ENCODE measurements at places on chromosomes 5 and 9.

DNA sequence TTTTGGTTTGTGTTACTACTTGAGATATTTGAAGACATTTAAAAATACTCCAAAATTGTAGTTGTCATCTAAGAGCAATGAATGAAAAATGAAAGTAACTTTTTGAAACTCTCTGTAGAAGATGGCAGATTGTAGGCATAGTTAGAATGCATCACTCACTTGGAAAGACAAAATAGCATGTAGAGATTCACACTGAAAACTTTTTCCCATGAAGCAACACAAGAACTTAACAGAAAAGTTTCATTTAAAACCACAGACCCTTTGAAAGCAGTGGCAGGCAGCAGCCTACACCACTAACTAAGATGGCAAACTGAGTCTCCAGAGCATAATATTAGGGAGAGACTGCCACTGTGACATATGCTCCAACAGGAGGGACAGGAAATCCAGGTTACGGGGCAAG lies 18.9 kb upstream of the FAM174A start:
- DNase-seq = no peak

- DNase-seq = no peak
Observed at GRCh38 chr5:56167519-56167918, 65.6 kb downstream of the ANKRD55 start.

GRCh38 chr9:106933470-106933869 lies 70.5 kb downstream of the ZNF462 start:
- no peak for DNase-seq

GRCh38 chr5:72108202-72109061 lies 1.2 kb downstream of the MAP1B start:
- no peak for DNase-seq

DNA sequence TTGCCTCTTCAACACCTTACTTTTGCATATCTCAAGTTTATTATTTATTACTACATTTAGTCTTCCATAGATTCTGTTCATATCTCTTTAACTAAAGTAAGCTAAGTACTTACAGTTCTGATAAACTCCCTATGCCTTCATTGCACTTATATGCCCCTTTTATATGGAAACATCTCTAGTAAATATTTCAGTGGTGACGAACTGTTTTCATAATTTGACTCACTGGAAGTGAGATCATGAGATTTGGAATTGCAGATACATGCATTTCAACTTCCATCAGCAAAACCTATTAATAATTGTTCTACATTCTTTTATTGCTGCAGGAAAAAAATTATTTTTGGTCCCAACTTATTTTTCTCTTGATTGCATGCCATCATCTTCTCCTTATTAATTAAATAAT lies 263.5 kb downstream of the CD180 start:
- no peak for DNase-seq

DNA sequence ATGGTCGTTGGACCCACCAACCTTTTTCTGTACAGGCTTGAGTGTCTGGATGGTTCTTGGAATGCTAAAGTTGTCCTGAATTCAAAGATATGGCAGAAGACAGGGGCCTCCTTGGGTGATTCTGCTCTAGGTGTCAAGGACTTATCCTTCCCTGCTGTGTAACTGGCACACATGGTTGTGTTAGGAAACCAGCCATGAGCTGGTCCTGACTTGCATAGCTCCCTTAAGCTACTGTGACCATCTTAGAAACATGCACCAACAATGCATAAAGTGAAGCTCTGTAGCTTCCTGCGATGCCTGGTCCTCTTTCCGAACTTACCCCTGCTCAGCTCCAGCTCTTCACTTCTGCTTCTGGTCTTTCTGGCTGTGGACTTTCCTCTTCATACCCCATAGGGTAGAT lies 224.6 kb downstream of the TLE4 start:
- DNase-seq = no peak

GRCh38 chr9:38337706-38338264 lies 54.7 kb upstream of the ALDH1B1 start:
- no peak for DNase-seq

GRCh38 chr9:61673664-61674381 lies 484.0 kb downstream of the SPATA31A7 start:
- DNase-seq = no peak

DNA sequence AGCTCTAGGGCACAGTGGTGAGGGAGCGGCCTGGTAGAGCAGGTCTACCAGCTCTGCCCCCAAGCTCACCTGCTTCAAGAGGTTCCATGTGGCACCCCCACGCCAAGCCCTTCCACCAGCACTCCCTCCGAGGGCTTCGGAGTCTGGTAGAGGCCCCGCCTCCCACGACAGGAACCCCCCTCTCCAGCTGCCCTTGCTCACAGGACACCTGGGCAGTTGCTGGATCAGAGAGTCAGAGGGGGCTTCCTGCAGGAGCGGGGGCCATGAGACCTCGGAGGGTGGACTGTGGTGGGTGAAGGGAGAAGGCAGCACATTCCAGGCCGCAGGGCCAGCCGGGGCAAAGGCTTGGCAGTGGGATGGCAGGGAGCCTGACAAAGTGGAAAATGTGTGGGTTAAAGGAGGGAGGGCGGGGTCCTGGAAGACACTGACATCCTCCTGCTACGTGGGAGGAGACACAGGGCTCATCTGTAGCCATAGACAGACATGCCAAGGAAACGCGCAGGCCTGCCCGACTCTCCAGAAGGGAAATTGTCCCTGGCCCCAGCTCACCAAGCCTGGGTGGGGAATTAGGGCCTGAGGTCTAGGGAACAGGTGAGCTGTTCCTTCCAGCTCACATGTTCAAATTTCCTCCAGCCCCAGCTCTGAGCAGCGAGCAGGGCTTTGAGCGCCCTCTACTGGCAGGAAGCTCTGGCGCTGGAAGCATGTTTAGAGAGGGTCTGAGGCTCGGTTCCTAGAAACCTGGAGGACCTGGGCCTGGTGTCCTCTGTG lies 74.2 kb downstream of the NTNG2 start:
- peak; percentile 62 for DNase-seq

- DNase-seq = no peak
Observed at GRCh38 chr9:122572456-122572855, 10.7 kb downstream of the OR1L8 start.

- no peak for DNase-seq
Observed at GRCh38 chr9:91162311-91162710, 199.4 kb downstream of the AUH start.

Measured in stimulated activated CD8-positive, alpha-beta memory T cell treated with anti-CD3 and anti-CD28 coated beads, Interleukin-2, amount 100 ng/mL, for 1 hour (primary cell).